ENCODE measurements at places on chromosomes 3 and 15.

DNA sequence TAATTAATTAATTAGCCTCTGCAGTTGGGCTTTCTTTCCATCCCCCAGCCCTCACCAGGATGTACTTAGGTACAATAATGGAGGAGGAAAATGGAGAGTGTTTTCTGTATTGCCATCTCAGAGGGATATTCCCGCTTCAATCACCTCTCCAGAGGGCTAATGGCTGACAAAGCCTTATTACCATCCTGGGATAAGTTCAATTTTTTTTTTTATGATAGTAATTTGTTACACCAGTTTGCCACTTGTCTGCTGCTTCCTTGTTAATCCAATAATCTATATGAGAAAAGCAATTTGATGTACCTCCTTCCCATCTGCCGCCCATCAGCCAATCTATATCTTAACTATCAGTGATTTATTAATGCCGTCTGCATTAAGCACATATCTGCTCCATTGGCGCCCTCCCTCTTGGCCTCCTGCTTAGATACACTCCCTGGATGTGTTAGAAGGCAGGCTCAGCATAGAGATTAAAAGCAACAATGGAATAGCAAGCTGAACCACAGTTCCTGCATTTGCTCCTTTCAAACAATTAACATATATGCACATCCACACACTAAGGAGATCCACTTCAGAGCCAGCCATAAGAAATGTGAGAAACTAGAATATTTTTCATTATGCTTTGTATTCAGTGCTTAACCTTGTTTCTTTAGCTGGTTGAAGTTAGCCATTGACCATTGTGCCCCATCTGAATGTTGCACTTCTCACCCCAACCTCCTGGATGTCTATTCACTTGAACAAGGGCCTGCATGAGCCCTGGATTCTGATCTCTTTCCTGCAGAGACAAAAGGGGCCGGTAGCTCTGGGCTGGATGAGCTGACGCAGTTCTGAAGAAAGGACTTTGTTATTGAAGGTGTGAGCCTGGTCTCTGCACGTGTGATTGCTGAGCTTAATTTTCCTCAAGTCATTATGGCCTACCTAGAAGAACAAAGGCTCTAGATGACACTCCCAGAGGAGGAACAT lies 237.3 kb upstream of the GAP43 start:
- DNase-seq, result no peak

- no peak for DNase-seq
Observed at GRCh38 chr3:43390255-43390588, 103.9 kb downstream of the SNRK start.

DNA sequence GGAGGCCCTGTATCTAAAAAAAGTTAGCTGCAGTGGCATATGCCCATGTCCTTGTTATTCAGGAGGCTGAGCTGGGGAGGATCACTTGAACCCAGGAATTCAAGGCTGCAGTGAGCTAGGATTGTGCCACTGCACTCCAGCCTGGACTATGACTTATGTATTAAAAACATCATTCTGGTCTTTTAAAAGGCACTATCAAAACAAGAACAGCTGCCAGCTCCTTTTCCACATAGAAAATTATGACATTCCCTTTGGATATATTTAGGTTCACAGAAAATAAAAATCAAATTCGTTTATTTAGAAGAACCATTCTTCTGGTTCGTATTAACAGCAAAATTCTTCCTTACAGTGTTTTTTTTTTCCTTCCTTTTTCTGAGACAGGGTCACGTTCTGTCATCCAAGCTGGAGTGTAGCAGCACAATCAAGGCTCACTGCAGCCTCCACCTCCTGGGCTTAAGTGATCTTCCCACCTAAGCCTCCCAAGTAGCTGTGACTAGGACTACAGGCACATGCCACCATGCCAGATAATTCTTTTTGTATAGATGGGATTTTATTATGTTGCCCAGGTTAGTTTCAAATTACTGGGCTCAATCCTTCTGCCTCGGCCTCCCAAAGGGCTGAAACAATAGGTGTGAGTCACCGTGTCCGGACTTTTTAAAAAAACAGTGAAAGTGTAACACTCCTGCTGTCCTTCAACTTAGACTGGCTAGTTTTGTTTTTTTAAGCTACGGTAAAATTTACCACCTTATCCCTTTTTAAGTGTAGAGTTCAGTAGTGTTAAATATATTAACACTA lies 13.9 kb downstream of the ICE2 start:
- DNase-seq, result no peak

DNA sequence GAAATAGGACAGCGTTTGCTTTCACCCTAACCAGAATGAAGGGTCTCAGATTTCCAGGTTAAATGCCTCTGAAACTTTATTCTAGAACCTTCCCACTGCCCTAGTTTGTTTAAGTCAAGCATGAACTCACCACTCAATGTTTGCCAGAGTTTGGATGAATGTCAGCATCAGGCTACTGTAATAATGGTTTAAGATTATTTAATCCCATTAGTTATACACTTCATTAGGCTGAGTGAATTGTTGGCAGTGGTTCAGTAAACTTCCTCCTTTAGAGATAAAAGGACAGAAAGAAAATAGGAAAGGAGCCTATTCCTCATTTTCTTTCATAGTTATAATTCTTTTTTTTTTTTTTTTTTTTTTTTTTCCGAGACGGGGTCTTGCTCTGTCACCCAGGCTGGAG lies 401.9 kb upstream of the TPRG1 start:
- DNase-seq, result no peak

- DNase-seq, result no peak
Observed at GRCh38 chr3:40617084-40617483, 92.3 kb downstream of the ZNF621 start.

- DNase-seq, result no peak
Observed at GRCh38 chr3:186642014-186642413, 1.8 kb downstream of the FETUB start.

- DNase-seq, result no peak
Observed at GRCh38 chr3:146177519-146177918, 16.5 kb upstream of the PLOD2 start.

- no peak for DNase-seq
Observed at GRCh38 chr15:81530271-81530691, 156.3 kb upstream of the TMC3 start.

GRCh38 chr3:177338697-177339219 lies 141.5 kb upstream of the TBL1XR1 start:
- DNase-seq, result no peak

DNA sequence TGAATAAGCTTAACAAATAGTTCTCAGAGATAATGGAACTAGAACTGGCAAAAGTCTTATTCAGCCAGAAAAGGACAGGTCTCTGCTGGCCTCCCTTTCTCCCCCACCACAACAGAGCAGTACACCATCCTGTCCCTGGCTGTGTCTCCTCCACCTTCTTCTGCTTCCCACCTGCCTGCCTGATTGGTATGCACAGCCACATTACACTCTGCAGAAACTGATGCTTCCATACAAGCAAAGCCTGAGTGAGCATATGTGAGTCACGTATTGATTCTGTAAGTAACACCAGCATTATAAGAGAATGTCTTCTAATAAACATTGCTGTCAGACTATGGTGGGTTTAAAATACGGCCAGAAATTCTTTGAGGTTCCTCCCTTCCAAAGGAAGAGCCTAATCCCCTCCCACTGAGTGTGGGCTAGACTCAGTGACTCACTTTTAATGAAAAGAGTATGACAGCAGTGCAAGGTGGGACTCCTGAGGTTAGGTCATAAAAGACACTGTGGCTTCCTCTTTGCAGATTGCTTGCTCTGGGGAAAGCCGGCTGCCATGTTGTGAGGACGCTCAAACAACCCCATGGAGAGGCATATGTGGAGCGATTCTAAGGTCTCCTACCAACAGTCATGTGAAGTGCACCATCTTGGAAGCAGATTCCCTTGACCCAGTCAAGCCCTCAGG lies 44.4 kb downstream of the ANXA2 start:
- no peak for DNase-seq

- DNase-seq, result no peak
Observed at GRCh38 chr3:163273694-163274093, 1777.1 kb downstream of the OTOL1 start.

- DNase-seq, result no peak
Observed at GRCh38 chr3:37255990-37256308, 81.6 kb upstream of the LRRFIP2 start.

All from SHP77 (cell line).